ENCODE measurements at places on chromosomes 5 and 9. TPM values are rescaled to one million over a fixed set of nuclear protein-coding genes. Genes with fewer than 3 reads are reported as not detected.

The AQP3 gene
- 4.6 TPM for total RNA-seq

DNA sequence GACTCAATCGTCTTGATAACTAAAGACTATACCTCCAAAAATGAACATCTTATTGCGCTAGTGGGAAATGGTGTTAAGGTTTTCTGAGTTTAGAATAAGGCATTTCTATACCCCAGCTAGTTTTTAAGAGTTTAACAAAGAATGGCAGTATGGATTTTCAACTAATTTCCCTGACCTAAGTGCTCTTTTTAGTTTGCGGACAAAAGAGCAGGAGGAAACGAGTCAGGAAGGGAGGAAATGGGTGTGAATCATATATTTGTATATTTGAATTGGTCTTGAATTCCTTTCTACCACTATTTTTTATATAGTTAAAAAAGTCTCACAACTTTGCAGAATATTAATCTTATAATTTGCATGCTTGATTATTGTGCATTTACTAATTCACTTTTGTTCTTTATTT, 516.3 kb upstream of the ZNF608 start:
- no peak for DNase-seq

DNA sequence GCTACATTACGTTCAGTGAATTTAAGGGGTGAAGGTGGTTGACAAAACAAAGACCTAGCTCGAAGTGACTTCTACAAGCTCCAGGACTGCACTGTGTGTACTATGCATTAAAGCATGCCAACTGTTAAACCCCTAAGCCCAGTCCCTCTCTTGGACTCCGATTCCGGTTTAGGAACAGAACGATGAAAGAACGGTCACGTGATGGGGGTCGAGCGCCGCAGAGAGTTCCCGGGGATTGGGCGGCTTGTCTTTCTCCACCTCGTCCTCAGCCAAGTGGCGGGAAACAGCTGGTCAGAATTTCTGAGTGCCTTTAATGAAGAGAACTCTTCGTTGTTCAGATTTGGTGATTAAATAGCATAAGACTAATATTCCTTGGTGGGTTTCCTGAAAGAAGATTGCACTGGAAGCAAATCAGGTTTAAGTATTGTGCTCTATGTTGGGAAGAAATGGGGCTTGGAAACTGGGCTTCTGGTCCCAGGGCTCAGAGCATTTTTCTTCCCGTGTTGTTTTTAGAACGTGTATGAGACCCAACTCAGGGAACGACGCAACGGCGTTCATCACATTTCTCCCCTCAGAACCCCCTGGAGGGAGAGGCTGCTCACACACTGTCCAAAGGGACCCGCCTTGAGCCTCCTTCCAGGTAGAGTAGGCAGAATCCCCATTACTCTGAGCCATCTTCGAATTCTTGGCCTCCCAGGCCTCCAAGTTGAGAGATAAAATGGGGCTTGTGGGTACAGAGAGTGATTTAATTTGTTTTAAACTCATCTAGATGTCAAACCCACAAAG, 25.3 kb downstream of the IRX2 start:
- DNase-seq = no peak

- no peak for DNase-seq
Measured at GRCh38 chr5:125874717-125875116, 548.5 kb upstream of the GRAMD2B start.

DNA sequence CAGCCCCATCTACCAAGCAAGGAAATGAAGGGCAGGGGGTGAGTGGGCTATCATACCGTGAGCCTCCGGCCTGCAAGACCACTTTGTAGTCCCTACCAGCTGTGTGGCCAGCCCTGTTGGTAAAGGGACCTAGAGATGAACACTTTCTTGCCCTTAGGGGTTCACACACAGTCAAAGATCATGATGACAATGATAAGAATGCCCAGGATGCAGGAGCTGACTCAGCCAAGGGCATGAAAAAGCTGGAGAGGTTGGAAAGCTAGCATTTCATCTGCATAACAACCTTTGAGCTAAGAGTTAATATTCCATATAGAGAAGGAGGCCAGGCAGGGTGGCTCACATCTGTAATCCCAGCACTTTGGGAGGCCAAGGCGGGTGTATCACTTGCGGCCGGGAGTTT, 19.2 kb upstream of the FGFR4 start:
- no peak for DNase-seq
